ENCODE measurements at places on chromosomes 1 and 21.

GRCh38 chr1:44526295-44527073, 121.4 kb downstream of the RNF220 start:
- DNase-seq = no peak

- DNase-seq = no peak
Observed at GRCh38 chr1:34889705-34890104, 30.2 kb upstream of the SMIM12 start.

DNA sequence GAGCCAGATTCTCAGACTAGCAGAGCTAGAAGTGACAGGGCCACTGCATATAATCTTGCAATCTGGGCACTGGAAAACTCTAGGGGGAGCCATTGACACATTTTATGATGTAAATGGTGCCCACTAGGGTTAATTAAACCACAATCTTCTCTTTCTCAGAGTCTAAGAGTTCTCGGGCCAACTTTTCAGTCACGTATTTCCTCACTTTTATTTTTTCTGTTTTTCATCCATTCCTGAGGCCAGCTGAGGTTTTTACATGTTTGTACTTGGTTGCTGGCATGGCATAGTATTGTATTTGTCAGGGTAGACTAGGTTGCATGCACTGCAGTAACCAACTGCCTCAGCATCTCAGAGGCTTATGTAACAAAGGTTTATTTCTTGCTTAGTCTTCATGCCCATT, 138.2 kb downstream of the ZNF326 start:
- DNase-seq = no peak

DNA sequence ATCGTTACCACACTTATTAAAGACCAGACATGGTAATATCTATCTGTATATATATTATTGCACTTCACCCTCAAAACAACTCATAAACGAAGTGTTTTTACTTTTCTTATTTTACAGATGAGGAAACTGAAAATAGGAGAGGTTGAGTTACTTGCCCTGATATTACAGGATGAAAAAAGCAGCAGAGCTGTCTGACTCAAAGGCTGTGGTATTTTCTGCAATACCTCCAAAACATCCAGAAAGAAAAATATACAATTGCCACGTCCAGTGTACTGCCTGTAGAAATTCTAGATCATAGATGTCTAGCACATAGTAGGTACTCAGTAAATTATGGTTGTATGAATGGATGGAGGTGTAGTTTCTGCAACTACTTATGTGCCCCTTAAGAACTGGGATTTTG, 5.2 kb upstream of the TARBP1 start:
- no peak for DNase-seq

GRCh38 chr1:6785318-6785727, at the start of gene CAMTA1:
Gene CAMTA1 (plus strand): TSS chr1:6785454. CDS start chr1:6785531, 77 bp downstream.
- no peak for DNase-seq

DNA sequence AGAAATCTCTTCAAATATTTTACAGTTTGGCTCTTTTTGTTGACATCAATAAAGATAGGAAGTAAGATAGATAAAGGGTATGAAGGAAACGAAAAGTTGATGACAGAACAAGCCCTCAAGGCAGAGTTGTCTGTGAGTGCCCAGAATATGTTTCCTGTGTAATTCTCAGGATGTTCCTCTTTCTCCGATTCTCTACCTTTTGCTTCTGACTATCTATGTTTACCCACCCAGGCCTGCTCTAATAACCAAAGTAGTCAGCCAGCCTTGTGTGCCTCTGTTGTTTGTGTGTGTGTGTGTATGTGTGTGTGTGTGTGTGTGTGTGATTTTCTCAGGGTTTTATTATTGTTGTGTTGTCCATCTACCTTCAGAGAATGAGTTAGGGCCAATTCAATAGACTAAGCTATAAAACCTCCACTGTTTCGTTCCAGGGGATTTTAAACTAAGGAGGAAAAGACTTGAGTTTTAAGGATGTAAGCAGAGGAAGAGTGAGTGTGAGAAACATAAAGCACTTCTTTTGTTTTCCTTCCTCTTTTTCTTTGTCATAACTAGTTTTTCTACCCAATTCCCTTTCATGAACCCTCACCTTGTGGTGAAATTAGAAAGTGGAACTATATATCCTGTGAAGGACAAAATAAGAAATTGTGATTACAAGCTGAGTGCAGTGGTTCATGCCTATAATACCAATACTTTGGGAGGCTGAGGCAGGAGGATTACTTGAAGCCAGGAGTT, 627.4 kb upstream of the NR5A2 start:
- DNase-seq = no peak

DNA sequence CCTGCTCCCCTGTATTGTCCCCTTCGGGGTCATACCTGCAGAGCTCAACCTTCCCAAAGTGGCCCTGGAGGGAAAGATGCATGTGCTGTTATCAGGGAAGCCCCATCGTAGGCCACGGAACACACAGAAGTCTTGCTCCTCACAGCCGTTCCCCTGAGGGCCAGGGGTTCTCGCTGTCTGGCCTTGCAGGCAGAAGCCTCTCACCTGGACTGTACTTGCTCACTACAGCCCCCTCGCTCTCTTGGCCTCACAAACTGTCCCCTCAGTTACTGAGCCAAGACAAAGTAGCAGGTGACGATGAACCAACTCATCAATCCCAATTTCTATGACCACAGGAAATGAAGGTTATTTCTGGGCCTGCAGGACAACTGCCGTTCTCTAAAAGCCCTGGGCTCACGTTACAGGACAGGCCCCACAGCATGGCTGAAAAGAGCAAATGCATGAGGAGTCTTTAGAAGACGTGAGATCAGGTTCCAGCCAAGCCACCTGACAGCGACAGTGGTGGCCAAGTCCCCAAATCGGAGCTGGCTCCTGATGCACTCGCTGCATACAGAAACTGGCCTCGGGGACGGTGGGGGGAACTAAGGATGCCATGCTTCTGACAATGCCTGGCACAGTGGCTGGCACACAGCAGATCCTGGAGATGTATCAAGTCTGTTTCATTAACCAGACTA, 95.0 kb downstream of the RAVER2 start:
- no peak for DNase-seq

GRCh38 chr1:97136996-97137395, 415.4 kb downstream of the PTBP2 start:
- no peak for DNase-seq

DNA sequence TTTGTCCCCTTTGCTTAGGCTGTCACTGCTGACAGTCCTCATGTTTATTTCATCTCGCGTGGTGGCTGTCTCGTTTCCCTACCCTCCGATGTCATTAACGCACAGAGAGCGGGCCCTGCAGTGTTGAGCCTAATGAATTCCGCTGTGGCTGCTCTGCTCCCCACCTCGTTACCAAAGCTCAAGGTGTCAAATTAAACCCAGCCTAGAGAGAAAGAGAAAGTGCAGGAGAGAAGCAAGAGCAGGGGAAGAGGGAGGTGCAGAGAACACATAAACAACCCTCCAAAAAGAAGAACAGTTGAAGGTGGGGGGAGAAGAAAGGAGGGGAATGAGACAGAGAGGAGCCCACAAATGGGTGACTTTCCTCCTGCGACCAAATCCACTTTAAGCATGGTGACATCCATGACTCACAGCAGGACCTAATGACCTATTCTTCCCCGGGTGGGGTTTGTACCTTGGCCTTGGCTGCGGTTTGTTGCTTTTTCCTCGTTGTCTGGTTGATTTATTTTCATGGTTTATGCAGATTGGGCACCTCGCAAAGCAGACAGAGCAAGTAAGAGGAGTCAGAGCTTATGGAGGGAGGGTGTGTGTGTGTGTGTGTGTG, 92.5 kb downstream of the PBX1 start:
- DNase-seq = no peak

- DNase-seq = no peak
Observed at GRCh38 chr1:185292237-185292636, 24.8 kb downstream of the IVNS1ABP start.
